ENCODE measurements at places on chromosomes 6 and 20.
A peak's percentile ranks its signal among the peaks of the same experiment; 100 is the strongest.

DNA sequence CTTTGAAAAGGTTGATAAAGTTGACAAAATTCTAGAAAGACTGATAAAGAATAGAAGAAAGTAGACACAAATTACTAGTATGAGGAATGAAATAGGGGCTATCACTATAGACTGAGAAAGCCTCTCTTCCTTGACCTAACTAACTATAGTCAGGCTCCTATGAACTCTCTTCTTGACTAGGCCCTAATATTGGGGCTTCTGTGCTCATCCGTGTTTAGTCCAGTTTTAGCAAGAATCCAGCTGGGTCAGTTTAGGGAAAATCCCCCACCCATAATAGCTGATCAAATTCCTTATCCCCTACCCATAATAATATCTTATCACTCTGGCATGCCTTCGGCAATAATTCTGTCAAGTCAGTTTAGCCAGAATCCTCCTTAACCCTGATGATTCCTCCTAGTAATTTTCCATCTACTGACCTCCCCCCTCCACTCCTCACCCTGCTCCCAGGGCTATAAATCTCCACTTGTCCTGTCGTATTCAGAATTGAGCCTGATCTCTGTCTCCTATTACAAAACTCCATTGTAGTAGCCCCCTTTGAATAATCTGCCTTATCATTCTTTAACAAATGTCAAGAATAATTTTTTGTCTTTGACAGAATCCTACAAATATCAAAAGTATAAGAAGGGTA lies 138.1 kb downstream of the TFAP2A start:
- DNase-seq = no peak

DNA sequence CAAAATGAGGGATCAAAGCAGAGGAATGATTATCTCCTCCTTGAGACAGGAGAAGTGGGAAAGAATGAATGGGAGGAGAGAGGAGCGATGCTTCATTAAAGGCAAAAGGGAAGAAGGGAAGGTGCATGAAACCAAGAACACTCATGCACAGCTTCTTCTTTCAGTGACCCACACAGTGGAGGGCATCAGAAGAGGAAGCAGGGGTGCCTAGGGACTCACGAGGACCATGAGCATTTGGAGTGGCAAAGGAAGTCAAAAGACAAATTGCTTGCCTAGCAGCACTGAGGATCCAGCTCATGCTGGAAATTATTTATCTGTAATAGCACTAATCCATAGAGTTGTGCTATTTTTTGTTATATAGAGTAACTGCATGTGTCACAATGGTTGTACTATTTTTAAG lies 66.1 kb downstream of the SMLR1 start:
- no peak for DNase-seq

DNA sequence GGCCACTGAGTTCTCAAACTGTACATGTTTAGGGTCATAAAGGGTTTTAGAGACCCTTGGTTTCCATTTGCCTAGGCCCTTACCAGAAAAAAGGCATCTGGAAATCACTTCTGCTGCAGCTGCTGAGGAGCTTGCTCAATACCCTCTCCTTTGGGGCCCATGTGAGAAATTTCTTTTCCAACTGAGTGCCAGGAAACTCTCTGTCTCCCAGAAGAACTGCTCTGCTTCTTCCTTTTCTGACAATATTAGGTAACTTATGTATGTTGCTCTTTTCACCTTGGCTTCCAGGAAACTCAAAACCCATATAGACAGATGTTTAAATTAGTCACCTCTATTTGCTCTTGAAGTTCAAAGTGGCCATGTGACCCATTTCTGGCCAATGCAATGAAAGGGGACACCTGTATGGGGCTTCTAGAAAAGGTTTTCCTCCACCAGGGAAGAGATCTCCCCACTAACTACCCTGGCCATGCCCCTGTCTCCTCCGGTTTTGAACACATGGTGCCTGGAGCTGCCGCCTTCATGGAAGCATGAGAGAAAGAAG lies 121.6 kb downstream of the PREX1 start:
- DNase-seq = no peak

DNA sequence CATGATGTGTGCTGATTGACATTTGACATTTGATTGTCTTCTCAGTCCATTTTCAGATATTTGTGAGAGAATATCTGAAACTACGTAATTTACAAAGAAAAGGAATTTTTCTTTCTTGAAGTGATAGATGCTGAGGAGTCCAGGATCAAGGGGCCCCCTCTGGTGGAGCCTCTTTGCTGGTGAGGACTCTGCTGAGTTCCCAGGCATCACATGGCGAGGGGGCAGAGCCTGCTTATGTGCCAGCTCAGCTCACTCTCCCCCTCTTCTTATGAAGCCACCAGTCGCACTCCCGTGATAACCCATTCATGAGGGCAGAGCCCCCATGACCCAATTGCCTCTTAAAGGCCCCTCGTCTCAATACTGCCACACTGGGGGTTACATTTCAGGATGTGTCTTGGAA lies 91.3 kb downstream of the RPP40 start:
- DNase-seq = no peak

GRCh38 chr20:53693262-53693871 lies 99.7 kb upstream of the ZNF217 start:
- no peak for DNase-seq

GRCh38 chr6:11514672-11515071 lies 22.9 kb upstream of the TMEM170B start:
- DNase-seq = no peak

DNA sequence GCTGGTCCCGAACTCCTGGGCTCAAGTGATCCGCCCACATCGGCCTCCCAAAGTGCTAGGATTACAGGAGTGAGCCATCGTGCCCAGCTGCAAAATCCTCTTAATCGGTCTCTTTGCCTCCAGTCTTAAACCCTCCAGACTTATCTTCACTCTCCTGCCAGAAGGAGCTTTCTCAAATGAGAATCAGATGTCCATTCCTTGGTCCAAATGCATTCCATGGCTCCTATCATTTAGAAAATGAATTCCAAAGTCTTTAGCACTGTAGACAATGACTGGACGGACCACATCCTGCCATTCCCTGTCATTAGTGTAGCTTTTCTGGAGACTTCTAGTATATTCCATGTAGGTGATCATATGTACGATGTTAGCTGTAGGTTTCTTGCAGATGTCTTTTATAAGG lies 141.9 kb downstream of the ID4 start:
- DNase-seq = no peak

GRCh38 chr6:143038833-143039232 lies 21.9 kb upstream of the AIG1 start:
- no peak for DNase-seq

GRCh38 chr6:38180586-38180985 lies 361.1 kb downstream of the ZFAND3 start:
- DNase-seq = no peak

- DNase-seq = no peak
Measured at GRCh38 chr6:42704251-42704936, 18.0 kb downstream of the PRPH2 start.

GRCh38 chr6:119312875-119313338 lies 36.7 kb downstream of the MAN1A1 start:
- peak; percentile 36 for DNase-seq

GRCh38 chr6:11744753-11745152 lies 33.9 kb downstream of the ADTRP start:
- DNase-seq = no peak

GRCh38 chr20:38029453-38029852 lies 3.8 kb downstream of the TTI1 start:
- no peak for DNase-seq

- DNase-seq = no peak
Measured at GRCh38 chr20:5261763-5262162, 55.0 kb downstream of the PROKR2 start.

DNA sequence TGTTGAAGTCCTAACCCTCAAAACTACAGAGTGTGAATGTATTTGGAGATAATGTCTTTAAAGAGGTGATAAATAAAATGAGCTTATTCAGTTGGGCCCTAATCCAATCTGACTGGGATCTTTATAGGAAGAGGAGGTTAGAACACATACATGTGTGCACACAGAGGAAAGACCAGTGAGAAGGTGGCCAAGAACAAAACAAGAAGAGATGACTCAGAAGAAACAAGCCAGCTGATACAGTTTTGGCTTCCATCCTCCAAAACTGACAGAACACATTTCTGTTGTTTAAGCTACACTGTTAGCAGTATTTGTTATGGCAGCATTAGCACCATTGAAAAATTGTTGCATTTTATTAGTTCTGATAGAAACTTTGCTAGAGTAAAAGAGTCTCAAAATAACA lies 609.3 kb upstream of the IMPG1 start:
- DNase-seq = no peak

DNA sequence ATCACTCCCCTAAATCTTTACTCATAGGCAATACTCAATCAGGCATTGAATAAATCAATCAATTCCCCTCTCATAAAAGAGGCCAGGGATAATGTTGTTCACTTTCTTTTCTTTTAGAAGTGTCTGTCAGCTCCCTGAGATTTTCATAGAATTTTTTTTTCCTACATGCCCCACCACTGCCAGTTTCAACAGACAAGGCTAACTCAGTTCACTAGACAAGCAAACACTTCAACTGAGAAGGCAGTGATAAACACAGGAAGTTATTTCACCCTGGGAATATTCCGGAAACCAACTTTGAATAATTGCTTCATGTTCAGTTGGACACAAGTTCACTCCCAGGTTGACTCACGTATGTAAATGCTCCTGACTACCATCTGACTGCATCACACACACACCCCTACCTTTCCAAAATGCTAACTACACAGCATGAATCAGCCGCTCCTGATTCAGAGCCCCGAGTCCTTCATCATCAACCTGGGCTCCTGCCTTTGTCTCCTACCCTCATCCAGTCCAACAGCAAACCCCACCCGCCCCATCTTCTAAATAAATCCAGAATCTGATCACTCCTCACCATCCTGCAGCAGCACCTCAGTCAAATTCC lies 143.9 kb downstream of the BCAS1 start:
- peak; percentile 43 for DNase-seq

GRCh38 chr6:16773362-16773761 lies 12.1 kb upstream of the ATXN1 start:
- no peak for DNase-seq

- DNase-seq = no peak
Measured at GRCh38 chr6:41696788-41697187, 38.6 kb downstream of the TFEB start.

GRCh38 chr6:166598441-166599138 lies 12.1 kb upstream of the RAMACL start:
- no peak for DNase-seq

DNA sequence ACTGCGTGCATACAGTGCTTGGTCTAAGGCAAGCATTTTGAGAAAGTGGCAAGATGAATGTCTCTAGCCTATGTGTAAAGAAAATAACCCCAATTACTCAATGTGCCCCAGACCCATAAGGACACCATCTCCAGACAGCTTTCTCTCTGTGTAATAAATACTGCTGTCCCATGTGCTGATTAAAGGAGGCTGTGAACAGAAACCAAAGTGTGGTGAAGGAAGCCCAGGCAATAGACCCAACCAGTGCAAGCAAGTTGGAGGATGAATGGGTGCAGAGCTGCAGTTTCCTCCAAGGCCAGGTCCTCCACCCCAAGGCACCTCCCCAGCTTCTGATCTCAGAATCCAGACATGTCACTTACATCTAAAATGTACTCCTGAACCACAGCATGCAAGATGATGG lies 60.6 kb downstream of the TRAM2 start:
- no peak for DNase-seq

Measured in CD4-positive, alpha-beta T cell treated with Interferon gamma for 1 hour (primary cell).